ENCODE measurements at places on chromosomes 4 and X. TPM values are rescaled to one million over a fixed set of nuclear protein-coding genes. Genes with fewer than 3 reads are reported as not detected.

CYTL1 gene
- polyA plus RNA-seq, result not detected

NPY1R gene
- 19.8 TPM for polyA plus RNA-seq

IQCM gene
- polyA plus RNA-seq, result not detected

RBMXL3 gene
- polyA plus RNA-seq, result not detected

MAGEA12 gene
- not detected for polyA plus RNA-seq

AIMP1 gene
- 52.1 TPM for polyA plus RNA-seq

UGT8 gene
- 0.42 TPM for polyA plus RNA-seq

TECRL gene
- polyA plus RNA-seq, result not detected

CD99L2 gene
- 74.4 TPM for polyA plus RNA-seq

EDA2R gene
- polyA plus RNA-seq, result 6.1 TPM

FAT4 gene
- polyA plus RNA-seq, result 5.6 TPM

TASL gene
- not detected for polyA plus RNA-seq

ERVMER34-1 gene
- polyA plus RNA-seq, result not detected

CT55 gene
- polyA plus RNA-seq, result not detected

NR0B1 gene
- polyA plus RNA-seq, result not detected

CORIN gene
- 0.25 TPM for polyA plus RNA-seq

CC2D2A gene
- polyA plus RNA-seq, result 10.7 TPM

PHEX gene
- 0.59 TPM for polyA plus RNA-seq

ATP1B4 gene
- polyA plus RNA-seq, result not detected

GAGE12E gene
- not detected for polyA plus RNA-seq

SHISA3 gene
- not detected for polyA plus RNA-seq

DCAF8L2 gene
- not detected for polyA plus RNA-seq

SLC2A9 gene
- not detected for polyA plus RNA-seq

PAGE2B gene
- not detected for polyA plus RNA-seq

ZNF182 gene
- 12.2 TPM for polyA plus RNA-seq

FAM9B gene
- not detected for polyA plus RNA-seq

ELF4 gene
- not detected for polyA plus RNA-seq

RPS6KA3 gene
- polyA plus RNA-seq, result 18.1 TPM

EPHA5 gene
- polyA plus RNA-seq, result 3.6 TPM

GIMD1 gene
- not detected for polyA plus RNA-seq

SPANXD gene
- not detected for polyA plus RNA-seq

SUPT20HL1 gene
- polyA plus RNA-seq, result not detected

SH2D1A gene
- not detected for polyA plus RNA-seq
